Spleen (tissue), 13 donors: ENCODE measurements at places on chromosomes 4 and X. TPM values are rescaled to one million over a fixed set of nuclear protein-coding genes. Genes with fewer than 3 reads are reported as not detected.

SFRP2 gene
- polyA plus RNA-seq: 0.44 TPM

VEGFD gene
- polyA plus RNA-seq: 0.71 TPM

ANOS1 gene
- polyA plus RNA-seq: 0.38 TPM

DKK2 gene
- polyA plus RNA-seq: 0.20 TPM

NPNT gene
- 21.1 TPM for polyA plus RNA-seq

PAGE4 gene
- polyA plus RNA-seq: not detected

GPR143 gene
- polyA plus RNA-seq: not detected

COL25A1 gene
- polyA plus RNA-seq: 0.10 TPM

ZFP42 gene
- polyA plus RNA-seq: not detected

CSN1S1 gene
- not detected for polyA plus RNA-seq

TEC gene
- 2.0 TPM for polyA plus RNA-seq

CENPVL2 gene
- polyA plus RNA-seq: not detected
